GM13976 (cell line): ENCODE measurements at places on chromosomes 5 and 9.

DNA sequence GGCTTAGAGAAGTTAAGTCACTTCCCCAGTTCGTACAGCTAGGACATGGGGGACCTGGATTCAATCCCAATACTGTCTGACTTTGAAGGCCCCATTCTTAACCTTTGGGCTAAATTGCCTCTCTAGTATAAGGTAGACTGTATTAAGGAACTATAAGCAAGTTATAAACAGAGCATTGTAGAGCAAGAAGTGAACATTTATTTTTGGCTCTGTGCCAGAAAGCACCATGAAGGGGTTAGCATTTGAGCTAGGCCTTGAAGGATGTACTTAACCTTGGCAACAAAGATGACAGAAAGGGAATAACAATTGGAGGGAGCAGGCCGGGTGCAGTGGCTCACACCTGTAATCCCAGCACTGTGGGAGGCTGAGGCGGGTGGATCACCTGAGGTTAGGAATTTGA lies 32.8 kb downstream of the GALNT10 start:
- DNase-seq: no peak

DNA sequence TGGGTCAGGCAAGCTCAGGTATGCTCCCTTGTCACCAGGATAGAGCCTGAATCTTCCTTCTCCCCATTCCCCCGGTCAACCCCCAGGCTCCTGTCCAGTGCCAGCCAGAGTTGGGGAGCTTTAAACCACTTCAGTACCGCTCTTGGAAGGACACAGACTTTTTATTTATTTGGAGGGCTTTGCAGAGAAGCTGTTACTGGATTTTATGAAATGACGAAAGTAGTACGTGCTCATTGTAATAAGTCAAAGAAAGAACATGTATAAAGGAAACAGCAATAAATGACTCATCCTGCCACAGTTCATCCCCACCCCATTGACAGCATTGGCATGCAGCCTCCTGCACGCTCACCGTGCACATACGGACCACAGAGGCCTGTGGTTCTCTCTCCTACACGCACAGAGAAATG lies 230.3 kb downstream of the AUH start:
- DNase-seq: no peak

- DNase-seq: no peak
Observed at GRCh38 chr5:58357121-58357520, 102.8 kb downstream of the PLK2 start.

DNA sequence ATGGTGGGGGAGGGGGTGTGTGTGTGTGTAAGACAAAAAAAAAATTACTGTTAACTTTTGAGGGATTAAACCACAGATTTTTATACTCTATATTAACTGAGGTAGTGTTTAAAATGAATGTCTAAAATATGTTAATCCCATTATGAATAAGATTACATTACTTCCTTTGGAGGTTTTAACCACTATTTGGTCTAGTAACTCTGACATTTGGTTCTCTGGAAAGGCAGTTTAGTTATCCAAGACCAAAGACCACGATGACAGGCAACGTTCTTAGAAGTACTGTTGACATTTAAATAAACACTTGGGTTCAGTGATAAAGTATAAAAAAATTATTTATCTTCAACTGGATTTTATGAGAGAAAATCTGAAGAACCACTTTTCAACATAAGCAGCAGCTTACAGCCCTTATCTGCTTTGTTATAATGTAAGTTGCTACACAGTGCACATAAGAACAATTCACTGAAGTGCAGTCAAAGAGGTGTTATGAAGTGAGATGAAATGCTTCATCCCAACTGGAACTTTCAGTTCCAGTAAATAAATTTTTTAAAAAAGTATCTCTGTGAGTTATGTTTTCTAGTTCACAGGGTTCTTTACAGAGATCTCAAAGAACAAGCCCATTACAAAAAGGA lies 94.5 kb downstream of the OSMR start:
- no peak for DNase-seq

GRCh38 chr9:76891874-76892273 lies 14.0 kb downstream of the PRUNE2 start:
- no peak for DNase-seq

DNA sequence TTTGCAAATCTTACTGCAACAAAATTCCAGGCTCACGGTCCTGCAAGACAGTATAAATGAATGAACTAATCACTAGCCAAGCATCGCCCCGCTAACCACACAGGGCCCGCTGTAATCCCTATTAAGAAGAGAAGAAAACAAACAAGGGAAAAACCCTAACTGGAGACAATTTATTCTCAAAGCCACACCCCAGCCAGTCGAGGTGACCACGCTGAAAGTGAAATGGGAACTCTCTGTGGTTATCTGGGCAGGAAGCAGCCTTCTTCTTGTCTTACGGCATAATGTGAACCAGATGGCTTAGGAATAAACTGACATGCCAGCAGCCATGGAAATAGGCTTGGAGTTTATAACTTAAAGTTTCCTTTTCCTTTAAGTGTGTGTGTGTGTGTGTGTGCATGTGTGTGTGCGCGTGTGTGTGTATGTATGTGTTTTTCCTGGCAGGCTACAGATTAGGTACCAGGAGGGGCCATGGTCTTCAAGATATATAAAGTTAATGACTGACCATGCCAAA lies 120.2 kb downstream of the SEMA6A start:
- DNase-seq: peak; percentile 54
